Bone marrow (tissue), 2 donors: ENCODE measurements at places on chromosomes 16 and 17.

- DNase-seq, result no peak
Measured at GRCh38 chr16:13136901-13137300, 235.5 kb downstream of the SHISA9 start.

- no peak for DNase-seq
Measured at GRCh38 chr17:71921796-71922195, 199.0 kb upstream of the SOX9 start.

GRCh38 chr17:65173284-65173793 is 36.2 kb downstream of the RGS9 start:
- DNase-seq, result peak; percentile 94

GRCh38 chr17:52136166-52136565 is 22.3 kb downstream of the CA10 start:
- DNase-seq, result no peak

GRCh38 chr16:31351246-31351941 is 3.6 kb upstream of the ITGAX start:
- no peak for DNase-seq

DNA sequence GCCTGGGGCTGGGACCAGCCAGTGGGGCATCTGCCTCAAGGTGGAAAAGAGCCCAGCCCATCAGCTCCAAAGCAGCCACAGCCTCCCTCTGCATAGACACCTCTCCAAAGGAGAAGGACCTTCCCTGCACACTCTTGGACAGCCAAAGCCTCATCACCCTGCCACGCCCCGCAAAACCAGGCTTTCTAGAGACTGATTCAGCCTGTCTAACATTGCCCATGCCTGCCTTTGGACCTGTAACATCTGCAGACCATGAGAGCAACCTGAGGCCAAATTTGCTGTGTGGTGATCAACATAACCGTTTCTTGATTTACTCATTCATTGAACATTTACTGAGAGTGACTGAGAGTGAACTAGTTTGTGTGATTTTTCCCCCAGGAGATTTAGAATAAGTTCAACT is 219.7 kb upstream of the HSBP1 start:
- no peak for DNase-seq

DNA sequence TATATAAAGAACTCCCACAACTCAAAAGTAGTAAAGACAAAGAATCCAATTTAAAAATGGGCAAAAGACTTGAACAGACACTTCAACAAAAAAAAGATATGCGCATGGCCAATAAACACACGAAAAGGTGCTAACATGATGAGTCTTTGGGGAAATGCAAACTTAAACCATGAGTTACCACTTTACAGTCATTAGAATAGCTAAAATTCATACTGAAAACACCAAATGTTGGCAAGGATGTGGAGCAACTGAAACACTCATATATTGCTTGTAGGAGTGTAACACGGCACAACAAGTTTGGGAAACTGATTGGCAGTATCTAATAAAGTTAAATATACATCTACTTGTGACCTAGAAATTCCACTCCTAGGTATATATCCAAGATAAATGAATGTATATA is 3.0 kb upstream of the PIK3R5 start:
- DNase-seq, result no peak

DNA sequence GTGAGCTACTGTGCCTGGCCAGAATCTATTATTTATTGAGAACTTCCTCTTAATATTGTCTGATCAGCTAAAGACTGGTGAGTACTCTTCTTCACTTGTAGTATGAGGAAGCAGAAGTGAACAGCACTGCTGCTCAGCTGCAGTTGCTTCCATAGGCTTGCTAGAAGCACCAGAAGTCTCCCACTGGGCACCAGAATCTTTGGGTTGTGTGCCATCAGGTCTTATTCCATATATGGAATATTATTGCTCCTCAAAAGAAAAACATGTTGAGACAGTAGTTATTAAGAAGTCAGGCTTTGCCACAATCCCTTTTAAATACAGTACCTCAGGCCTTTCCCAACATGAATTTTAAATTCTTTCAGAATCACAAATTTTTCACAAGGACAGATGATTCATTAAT is 17.2 kb downstream of the SNTB2 start:
- no peak for DNase-seq
